ENCODE measurements at places on chromosomes 6 and 20.

- no peak for DNase-seq
These were observed 19.4 kb upstream of the MEI4 start for GRCh38 chr6:77633471-77633870.

DNA sequence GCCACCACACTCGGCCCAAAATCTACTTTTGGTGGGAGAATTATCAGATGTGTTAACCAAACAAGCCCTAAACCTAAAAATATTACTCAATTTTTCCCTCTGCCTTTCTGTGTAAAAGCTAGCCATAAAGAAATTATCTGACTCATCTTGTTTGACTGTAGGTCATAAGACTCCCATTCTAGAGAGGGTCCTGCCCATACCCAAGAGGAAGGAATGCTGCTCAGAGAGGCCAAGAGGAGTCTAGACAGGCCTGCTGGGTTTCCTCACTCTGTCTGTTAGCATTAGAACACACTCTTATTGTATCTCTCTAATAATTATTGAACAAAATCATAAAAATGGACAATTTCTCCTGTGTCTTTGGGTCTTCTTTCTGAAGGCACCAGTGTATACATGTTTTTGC is 26.1 kb downstream of the C6orf141 start:
- DNase-seq: no peak

DNA sequence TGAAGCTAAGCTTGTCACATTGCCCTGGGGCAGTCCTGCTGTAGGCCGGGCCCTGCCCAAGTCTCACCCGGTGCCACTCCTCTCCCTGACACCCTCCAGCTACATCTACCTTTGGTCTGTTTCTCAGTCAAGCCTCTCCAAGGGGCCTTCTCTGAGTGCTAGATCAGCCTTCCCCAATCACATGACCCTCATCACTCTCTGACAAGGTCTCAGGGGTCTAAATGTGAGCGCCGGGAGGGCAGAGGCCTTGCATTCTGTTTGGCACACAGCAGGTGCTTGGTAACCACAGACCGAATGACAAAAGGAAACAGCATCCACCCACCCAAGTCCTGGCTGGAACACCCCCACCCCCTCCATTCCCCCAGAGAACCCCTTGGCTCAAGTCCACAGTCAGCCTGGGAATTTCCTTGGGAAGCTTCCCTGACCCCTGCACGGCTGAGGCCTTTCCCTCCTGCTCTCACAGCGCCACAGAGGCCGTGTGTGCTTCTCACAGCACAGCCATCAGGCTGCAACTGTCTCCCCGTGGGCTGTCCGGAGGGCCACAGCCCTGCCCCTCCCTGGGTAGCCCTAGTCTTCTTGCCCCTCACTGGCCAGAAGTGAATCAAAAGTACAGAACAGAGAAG is 32.9 kb downstream of the PKIG start:
- no peak for DNase-seq

- no peak for DNase-seq
These were observed 262.3 kb downstream of the ZNF217 start for GRCh38 chr20:53331151-53331973.

- no peak for DNase-seq
These were observed 38.7 kb downstream of the TTI1 start for GRCh38 chr20:37994512-37994911.

DNA sequence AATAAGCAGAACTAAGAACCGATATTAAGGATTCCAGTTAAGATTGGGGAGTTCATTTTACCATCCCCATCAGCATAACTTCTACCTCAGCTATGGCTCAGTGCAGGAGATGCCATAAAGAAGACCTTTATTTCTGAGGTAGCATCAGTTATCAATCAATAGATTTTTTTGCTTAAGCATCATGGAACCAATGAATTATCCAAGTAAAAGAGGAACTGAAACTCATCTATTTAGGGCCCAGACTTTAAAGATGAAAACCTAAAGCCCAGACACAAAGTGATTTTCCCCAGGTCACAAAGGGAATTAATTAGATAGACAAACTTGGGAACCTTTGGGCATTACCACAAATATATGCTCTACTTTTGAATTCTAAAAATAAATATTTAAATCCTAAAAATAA is 59.2 kb upstream of the TINAG start:
- DNase-seq: no peak

DNA sequence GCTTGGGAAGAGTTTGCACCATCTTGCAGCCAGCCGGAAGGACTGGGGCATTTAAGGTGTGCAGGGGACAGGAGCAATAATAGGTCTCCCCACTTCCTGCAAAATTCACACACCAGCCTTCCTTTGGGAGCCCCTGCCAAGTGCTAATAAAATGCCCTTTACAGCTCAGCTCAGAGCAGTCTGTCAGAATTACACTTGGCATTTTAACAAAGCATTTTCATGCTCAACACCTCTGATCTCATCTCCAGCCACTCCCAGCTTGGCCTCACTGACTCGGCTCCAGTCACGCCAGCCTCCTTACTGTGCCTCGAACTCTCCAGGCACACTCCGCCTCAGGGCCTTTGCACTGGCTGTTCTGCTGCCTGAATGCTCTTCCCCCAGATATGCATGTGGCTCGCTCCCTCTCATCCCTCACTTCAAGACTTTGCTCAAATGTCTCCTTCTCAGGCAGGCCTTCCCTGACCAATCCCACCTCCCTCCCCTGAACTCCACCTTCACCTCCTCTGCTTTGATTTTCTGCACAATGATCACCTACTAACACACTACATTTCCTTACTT is 43.7 kb downstream of the GRM4 start:
- no peak for DNase-seq

DNA sequence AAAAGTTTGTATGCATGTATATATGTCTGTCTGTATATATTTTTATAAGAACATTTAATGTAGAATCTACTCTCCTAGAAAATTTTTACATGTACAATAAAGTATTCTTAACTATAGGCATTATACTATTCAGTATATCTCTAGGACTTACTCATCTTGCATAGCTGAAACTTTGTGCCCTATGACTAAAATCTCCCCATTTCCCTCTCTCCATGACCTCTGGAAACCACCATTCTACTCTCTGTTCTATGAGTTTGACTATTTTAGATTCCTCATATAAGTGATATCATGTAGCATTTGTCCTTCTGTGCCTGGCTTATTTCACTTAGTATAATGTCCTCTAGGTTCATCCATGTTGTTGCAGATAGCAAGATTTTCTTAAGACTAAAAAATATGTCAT is 205.1 kb upstream of the SMLR1 start:
- DNase-seq: no peak

- no peak for DNase-seq
These were observed 7.1 kb downstream of the TDP2 start for GRCh38 chr6:24659561-24659960.

DNA sequence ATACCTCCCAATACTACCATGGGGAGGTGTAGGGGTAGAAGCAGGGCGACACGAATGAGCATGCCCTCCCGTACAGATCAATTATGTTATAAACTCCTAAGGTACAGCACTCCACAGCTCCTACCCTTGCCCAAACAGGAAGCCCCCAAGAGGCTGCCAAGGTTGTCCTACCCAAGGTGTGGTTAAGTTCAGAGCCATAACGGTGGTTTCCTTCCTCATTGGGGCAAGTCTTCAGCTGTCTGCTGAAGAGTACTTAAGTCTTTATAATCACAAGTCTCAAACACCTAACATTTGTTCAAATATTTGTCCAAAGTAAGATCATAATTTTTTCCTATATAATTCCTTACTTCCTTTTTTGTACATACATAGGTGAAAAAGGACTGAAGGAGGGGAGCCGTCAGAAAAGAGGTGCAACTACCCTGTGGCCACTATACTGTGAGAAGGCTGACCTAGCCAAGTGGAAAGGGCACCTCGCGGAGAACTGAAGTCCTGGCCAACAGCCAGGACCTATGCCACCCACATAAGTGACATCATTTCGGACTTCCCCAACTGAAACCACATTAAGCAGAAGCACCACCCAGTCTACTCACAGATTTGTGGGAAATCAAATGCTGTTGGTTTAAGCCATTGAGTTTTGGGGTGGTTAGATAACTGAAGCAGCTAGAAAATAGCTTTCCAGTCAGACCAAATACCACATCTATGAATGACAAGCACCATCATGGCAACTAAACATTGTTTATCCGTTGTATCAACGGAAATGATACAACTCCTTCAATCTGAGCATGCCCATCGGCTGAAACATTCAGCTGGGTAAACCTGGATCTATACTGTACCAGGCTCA is 2.9 kb upstream of the RAB22A start:
- DNase-seq: peak; percentile 12

GRCh38 chr6:50707652-50708300 is 5.5 kb upstream of the TFAP2D start:
- no peak for DNase-seq

- no peak for DNase-seq
These were observed 39.4 kb upstream of the TGM6 start for GRCh38 chr20:2341336-2341735.

- no peak for DNase-seq
These were observed 12.8 kb downstream of the NPEPL1 start for GRCh38 chr20:58705208-58705926.

- DNase-seq: no peak
These were observed 30.7 kb downstream of the PTPN1 start for GRCh38 chr20:50540620-50541605.

- DNase-seq: no peak
These were observed 175.4 kb upstream of the HDDC2 start for GRCh38 chr6:125477156-125477555.

- no peak for DNase-seq
These were observed 7.3 kb downstream of the SDC4 start for GRCh38 chr20:45340951-45341350.

DNA sequence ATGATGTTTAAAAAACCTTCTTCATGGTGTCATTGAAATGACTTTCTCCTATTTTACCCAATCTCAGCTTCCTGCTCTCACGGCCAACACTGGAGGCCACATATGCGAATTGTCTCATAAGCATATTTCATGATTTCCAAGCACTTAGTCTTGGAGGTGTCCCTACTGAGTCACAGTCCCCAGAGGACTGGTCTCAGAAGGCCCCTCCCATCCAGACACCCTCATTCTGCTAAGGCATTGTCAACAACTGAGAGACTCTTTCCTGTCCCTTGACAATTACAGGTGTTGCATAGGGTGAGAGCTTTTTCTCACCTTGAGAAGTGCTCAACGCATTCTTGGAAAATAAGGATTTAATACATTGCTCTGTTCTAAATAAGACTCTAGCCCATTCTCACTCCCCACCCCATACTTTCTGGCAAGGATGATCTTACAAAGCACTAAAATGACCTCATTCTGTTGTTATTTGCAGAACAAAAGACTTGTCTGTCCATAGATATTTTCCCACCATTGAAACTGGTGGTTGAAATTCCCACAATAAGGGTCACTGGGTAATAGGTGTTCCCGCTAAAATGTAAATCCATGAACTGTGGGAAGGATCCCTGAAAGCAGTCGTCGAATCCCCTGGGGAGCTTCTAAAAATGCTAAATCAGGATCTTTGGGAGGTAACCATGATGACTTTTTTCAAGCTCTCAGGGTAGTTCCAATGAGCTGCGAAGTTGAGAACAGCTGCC is 32.3 kb upstream of the SLC22A23 start:
- DNase-seq: no peak

GRCh38 chr20:50296450-50297375 is 106.1 kb downstream of the CEBPB start:
- no peak for DNase-seq

DNA sequence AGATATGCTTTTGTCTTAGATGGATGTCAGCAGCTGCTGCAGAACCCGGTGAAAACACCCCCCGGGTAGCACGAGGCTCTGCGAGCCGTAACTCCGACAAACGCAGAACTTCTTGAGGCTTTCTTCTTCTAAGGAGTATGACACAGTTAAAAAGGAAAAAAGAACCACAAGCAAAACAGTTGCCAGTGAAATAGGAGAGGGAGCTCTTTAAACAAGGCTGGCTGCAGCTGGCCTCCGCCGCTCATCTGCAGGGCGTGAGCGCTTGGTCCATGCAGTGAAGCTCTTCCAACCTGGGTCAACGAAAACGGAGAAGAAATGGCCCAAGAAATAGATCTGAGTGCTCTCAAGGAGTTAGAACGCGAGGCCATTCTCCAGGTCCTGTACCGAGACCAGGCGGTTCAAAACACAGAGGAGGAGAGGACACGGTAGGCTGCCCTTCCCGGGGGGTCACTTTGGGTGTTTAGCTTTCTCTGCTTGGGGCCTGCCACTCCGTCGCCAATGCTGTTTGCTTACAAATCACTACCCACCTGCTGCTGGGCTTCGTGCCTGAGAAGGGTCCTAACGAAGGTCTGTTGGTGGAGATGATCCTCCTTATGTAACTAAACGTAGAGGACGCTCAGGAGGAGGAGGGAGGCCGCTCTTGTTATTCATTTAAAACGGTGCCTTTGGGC is 13.2 kb downstream of the SYTL3 start:
- DNase-seq: no peak

- DNase-seq: no peak
These were observed 327.9 kb upstream of the SOX4 start for GRCh38 chr6:21265730-21266044.

- DNase-seq: no peak
These were observed 72.7 kb downstream of the CCDC170 start for GRCh38 chr6:151566557-151566956.

- DNase-seq: peak; percentile 66
These were observed 582.2 kb upstream of the FLRT3 start for GRCh38 chr20:14919501-14920081.

DNA sequence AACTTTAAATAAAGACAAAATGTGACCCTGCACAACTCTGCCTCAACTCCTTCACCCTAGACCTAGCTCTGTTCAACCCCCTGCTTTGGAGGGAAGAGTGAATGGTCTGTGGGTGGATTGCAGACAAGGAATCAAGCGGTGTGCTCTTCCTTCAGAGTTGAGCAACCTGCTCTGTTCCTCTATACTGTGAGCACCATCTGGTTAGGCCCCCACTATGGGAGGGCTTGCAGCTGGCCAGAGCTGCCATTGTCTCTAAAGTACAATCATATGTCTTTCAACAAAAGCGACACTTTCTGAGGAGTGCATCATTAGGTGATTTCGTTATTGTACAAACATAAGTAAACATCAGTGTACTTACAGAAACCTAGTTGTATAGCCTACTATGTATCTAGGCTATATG is 406.1 kb upstream of the MARCKS start:
- DNase-seq: no peak

GRCh38 chr20:37873884-37874283 is 29.0 kb upstream of the VSTM2L start:
- no peak for DNase-seq

- DNase-seq: no peak
These were observed 19.7 kb downstream of the BCAS4 start for GRCh38 chr20:50814438-50815161.

DNA sequence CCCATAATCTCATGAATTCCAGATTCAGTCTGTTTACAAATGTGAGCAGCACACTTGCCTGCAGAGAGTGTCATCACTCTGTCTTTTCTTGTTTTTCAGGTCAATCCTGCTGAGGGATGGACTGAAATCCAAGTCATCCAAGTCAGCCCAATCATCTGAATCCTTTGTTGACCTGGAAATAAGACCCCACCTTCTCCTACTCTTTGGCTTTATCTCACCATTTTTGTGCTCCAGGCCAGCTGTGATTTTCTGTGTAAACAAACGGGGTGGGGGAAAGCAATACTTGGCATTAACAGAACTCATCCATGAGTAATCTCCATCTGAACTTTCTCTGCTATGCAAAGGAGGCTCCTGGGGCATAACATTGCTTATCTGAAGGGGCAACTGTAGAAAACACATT is 16.9 kb upstream of the GSTA4 start:
- no peak for DNase-seq

GRCh38 chr20:41245086-41245707 is 72.3 kb downstream of the ZHX3 start:
- no peak for DNase-seq

- DNase-seq: no peak
These were observed 135.4 kb downstream of the MTFR2 start for GRCh38 chr6:136114661-136115060.

Measured in small intestine (tissue), 16 donors.